ENCODE measurements at places on chromosomes 7 and 10.
A peak's percentile ranks its signal among the peaks of the same experiment; 100 is the strongest.

DNA sequence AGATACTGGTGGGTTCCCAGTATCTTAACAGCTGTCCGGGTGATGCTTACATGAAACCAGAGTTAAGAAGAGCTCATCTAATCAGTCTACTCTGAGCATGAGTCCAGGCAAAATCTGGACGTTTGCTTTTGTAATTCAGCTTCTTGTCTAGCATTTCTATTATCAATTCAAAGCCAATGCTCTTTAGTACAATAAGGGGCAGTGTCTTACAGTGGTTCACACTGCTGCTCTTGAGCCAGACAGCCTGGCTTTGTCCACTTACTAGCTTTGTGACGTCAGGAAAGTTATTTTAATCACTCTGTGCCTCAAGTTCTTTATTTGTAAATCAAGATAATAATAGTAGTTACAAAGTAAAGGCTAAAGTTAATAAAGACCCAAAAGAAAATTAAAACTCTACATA, 227.3 kb upstream of the TCF7L2 start:
- no peak for DNase-seq

DNA sequence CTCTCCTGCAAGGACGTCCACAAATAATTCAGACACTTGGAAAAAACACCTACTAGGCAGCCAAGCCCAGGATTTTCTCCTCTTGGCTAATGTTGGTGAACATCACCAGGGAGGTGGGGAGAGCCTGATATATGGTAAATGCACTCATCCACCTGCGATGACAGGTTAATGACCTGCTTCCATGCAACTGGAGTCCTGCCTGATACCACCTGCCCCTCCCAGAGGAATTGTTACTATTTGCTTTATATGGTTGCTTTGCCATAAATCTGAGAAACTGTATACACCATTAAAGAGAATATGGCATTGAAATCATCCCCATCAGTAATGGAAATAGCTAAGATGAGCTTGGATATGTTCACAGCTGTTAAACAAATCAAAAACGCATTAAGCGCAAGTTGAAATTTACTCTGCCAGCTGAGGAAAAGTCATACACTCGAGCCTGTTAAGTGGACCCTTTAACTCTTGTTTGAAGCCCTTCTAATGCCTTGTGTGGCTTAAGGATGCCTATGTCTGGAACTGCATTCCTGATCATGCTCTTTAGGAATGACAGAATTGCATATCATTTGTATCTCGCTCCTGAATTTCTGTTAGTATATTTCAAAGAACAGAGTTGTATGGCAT, 208.3 kb downstream of the PRPF18 start:
- no peak for DNase-seq

- DNase-seq: no peak
Observed at GRCh38 chr10:97981816-97982215, 48.6 kb downstream of the CRTAC1 start.

DNA sequence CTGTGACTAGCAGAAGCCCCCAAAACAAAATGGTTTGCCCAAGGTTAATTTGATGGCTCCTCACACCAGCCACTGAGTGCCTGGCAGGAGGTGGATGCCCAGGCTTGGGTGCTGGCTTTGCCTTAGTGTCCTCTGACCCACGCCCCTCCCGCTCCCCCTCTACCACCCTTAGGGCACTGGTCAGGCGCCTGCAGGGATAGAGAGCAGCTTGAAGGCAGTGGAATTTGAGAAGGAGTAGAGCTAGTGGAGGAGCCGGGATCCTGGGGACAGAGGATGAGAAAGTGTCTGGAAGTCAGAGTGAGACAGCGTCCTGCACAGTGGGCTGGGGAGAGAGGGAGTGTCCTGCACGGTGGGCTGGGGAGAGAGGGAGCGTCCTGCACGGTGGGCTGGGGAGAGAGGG, 139.4 kb downstream of the DNAJB6 start:
- no peak for DNase-seq

- no peak for DNase-seq
Observed at GRCh38 chr7:26195867-26196657, 4.5 kb downstream of the HNRNPA2B1 start.

GRCh38 chr7:155383756-155384491, 74.0 kb upstream of the EN2 start:
- DNase-seq: no peak

DNA sequence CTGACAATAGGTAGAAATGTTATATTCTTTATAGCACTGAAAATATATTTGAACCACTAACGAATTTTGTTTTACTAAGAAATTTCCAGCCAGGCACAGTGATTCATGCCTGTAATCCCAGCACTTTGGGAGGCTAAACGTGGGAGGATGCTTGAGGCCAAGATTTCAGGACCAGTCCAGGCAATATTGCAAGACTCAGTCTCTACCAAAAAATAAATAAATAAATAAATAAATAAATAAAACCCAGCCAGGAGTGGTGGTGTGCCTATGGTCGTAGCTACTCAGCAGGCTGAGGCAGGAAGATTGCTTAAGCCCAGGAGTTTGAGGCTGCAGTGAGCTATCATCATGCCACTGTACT, 39.8 kb downstream of the PIP4K2A start:
- no peak for DNase-seq

DNA sequence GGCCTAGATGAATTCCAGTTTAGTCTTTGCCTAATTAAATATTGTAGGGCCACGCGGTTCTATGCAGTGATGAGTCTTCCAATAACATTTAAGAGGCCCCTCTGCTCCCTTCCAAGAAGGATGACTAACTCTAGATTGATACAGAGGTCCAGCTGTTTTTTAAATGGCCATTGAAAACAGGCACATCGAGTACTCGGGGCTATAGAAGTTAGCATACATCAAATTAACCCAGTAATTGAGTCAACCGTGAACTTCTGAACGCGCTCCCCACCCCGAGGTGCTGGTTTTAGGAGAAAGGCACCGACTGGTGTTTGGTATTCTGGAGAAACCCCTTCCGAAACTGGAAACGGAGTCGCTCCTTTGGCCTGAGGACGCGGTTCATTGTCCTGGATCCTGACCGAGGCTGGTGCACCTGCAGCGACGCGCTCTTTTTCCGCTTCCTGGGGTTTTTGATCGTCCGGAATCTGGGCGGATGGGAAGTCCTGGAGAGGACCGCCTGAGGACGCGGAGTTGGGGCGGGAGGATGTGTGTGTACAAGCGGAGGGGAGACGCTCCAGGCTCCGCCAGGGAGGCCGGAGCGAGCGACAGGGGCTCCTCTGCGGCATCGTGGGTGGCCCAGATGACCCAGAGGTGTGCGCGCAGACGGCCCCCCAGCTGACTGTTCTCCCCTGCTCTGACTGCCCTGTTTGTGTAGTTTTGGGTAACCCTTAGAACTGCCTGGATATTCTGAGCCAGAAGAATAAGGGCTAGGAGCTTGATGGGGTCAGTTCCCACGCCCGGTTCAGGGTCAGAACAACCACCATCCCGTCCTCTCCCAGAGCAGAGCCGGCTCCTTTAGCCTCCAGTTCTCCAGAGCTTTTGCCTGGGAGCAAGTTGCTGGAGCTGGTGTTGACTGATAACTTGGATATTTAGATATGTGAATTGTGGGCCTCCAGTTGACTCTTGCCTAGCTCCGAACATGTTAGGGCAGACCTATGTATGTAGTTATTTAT, 711 bp downstream of the FAM221A start:
- peak; percentile 36 for DNase-seq

- no peak for DNase-seq
Observed at GRCh38 chr7:37550426-37550825, 101.8 kb upstream of the ELMO1 start.

DNA sequence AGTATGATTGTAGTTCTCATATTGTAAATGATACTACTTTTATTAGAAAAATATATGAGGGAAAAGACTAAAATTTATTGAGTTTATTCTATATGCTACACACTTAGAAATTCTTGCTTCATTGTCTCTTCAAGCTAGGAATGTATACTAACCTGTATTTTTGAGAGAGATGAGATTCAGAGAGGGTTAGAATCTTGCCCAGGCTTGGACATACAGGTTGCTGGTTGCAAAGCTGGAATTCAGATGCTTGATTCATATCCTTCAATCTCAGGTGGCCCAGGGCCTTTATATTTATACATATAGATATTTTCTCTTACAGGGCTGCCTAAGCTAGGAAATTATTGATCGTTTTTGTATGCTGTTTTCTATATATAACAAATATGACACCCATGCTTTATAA, 324.2 kb downstream of the CDK14 start:
- no peak for DNase-seq

DNA sequence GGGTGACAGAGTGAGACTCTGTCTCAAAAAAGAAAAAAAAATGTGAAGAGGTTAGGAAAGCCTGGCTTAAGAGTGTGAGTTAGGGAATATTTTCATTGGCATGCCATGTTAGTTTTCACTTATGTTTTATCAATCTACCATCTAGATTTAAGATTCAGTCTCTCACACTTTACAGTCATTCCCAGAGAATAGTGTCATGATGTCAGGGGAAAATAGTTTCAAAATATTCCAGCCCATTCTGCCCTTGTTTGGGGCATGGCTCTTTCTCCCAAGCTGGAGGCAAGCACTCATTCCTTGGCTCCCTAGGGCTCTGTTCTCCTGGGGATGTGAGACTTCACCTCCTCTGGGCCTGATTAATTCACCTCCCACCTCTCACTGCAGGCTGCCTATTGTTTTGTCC, 331.5 kb downstream of the CXCL12 start:
- no peak for DNase-seq

DNA sequence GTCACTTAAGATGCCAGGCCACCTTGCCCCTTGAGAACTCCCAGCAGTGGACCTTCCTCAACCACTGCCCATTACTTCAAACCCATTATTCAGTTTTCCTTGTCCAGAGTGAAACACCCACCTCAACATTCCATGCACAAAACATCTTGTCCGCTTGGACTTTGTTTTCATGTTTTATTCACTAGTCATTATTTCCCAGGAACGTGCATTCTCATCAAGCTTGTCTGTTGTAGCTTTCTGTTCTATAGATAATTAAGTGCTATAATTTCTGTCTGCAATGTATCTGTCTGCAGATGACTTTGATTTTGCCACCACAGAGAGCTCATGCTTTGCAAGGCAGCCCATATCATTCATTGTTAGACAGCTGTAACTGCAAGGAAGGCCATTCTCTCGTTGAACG, 117.4 kb downstream of the RAB18 start:
- DNase-seq: no peak

DNA sequence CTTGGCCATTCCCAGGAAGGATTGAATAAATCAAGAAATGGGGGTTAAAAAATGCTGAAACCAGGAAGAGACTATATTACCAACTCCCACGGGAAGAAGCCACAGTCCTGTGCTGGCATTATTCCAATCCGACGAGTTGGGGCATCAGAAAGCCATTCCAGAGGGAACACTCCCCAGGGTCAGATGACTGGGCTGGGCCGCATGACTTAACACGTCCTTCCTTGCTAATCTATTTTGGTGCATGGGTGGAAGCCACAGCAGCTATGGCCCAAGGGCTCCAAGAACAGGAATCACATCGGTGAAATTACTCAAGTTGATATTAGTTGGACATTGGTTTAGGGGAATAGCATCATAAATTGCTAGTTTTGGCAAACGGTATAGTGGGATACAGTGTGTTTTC, 592.9 kb upstream of the NRP1 start:
- DNase-seq: no peak

- DNase-seq: no peak
Observed at GRCh38 chr10:96235326-96236089, 35.9 kb downstream of the BLNK start.

GRCh38 chr10:72254813-72255568, 18.7 kb upstream of the DDIT4 start:
- peak; percentile 15 for DNase-seq

GRCh38 chr10:127243490-127244272, 47.3 kb upstream of the INSYN2A start:
- DNase-seq: peak; percentile 17

DNA sequence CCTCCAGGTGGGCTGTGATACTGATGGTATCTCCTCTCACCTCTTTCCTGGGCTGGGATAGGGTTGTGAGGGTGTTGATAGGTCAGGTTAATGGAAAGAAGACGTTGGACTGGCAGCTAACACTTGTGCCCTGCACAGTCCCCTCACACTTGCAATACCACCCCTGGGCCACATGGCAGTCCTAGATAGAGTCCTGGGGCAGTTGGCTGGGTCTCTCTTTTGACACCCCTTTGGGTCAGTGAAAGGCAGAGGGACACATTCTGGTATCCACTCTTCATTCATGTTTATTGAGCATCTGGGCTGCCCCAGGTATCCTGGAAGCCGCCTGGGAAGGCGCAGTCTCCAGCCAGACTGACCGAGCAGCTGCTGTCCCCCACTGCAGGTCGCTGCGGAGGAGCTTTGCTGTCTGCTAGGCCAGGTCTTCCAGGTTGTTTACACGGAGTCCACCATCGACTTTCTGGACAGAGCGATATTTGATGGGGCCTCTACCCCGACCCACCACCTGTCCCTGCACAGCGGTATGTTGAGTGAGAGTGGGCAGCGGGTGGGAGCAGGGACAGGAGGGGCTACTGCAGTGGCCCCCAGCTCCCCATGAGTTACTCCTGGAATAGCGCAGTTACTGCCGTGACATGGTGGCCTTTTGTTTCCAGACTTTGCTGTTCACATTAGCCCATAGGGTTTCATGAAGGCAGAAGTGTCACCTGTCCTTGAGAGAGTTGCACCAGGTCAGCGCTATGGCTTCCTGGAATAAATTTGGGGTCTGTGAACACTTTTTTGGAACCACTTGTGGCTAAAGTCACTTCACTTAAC, 19.1 kb downstream of the NACAD start:
- DNase-seq: no peak

DNA sequence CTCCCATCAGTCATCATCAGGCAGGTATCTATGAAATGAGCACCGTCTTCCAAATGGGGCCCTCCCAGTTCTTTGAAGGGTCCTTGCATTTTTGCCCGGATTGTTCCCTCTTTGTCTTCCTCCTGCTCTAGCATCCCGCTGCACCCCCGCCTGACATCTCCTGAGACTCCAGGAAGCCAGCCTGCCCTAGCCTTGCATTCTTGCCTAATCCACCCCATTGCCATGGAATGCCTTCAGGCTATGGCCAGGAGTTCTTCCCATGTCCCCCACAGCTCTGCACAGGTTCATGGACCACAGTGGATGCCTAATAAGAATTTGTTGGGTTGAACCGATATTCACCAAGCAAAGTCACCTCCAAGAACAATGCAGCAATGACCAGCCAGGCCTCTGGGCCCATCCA, 62.1 kb downstream of the ZMIZ1 start:
- DNase-seq: no peak

DNA sequence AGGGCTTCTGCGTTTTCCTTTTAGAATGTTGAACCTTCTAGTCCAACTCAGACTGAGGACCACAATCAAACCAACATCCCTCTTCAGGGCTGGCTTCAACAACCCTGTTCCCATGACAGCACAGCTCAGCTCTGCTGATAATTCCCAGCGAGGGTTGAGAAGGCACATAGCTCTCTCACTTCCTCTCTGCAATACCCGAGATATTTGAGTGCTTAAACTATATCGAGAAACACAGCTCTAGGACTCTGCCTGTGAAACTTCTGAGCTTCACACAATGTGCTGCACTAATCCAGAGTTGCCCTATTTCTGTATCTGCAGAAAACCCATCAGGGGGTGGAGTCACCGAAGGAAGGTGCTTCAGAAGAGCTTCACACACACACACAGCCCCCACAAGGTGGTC, 1.6 kb upstream of the ADARB2 start:
- DNase-seq: no peak

Measured in activated CD4-positive, alpha-beta T cell treated with anti-CD3 and anti-CD28 coated beads, Interleukin-2, amount 50 U/mL, for 1 hour (primary cell).